ENCODE measurements at places on chromosomes 12 and 14.

GRCh38 chr12:12408265-12408690, 51.4 kb downstream of the BORCS5 start:
- no peak for DNase-seq

DNA sequence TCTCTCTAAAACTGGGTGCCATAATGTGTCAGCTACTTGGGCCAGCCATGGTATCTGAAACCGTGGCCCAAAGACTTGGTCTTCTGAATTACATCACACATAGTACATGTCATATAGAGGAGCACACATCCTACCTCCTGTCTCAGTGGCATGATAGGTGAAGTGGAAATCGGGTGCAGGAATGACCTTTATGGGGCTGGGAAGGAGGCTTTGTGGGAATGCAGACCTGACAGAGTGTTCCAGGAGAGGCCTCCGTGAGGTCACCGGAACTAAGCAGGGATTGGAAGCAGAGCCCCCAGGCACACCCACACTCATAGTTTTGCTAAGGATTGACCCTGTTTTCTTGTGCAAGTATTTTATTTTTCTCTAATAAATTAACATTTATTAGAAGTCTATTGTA, 82.6 kb downstream of the NTF3 start:
- no peak for DNase-seq

GRCh38 chr14:75313294-75313693, 34.7 kb downstream of the FOS start:
- no peak for DNase-seq

DNA sequence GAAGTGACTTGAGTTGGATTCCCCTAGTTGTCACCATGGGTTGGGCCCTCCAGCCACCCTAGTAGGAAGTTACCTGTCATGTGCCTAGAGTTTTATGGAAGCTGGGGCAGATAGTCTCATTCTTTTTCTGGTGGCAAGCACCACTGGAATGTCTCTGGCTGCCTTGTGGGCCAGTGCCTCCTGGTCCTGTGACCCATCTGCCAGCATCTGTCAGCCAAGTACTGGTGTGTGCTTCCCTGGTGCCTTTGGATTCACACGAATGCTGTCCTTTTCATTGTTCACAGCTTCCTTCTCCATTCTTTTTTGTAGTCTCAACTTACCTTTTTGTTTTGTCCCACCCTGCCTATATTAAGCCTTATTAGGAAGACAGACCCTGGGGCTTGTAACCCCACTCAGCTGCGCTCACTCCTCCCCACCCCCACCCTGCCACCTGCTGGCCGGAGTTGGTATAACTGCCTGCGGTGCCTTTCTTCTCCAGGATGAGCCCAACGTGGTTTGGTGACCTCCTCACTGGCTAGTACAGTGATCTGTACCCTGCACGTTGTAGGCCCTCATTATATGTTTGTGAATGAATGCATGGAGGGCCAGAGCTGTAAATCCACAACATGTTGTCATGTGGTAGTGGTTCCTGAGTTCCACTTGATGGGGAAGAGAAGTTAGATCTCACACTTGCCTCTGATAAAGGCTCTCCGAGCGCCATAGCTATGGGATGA, 125.7 kb downstream of the TSPAN9 start:
- peak; percentile 71 for DNase-seq

DNA sequence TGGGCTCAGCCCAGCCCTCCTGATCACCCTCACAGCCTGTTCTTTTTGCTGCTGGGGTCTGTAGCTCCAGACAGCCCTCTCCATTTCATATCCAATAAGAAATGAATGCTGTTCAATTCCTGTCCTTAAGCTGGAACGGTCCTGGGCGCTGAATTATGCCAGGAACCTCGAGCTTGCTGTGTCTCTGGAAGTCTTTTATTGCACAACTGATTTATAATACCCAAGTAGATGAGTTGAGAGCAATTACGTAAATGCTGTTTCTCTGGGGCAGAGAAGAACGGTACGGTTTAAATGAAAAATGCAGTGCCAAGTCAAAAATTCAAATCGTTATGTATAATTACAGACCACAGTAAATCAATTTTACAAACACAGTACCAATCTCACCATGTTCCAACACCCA, 161.0 kb downstream of the SAMD4A start:
- no peak for DNase-seq

- peak; percentile 20 for DNase-seq
Measured at GRCh38 chr12:123634142-123634561, 523 bp downstream of the GTF2H3 start.

GRCh38 chr12:112967858-112968257, 10.5 kb upstream of the OAS2 start:
- no peak for DNase-seq

DNA sequence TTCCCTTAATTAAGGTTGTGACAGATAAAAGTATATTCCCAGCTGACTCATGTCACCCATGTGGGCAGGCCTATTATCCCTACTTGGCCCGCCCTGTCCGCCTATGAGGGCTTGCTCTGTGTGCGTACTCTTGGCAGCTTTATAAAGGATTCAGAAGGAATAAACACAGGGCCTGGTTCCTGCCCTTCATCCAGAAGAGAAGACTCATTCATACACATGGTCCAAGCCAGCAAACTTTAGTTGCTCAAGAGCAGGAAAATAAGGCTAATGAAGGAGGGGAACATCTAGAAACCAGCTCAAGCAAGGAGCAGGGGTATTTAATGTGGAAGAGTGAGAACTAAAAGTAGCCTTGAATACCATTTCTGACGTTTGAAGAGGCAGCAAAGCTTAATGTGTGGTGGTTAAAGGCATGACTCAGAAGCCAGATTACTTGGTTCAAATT, 141.9 kb downstream of the CRADD start:
- DNase-seq: no peak

DNA sequence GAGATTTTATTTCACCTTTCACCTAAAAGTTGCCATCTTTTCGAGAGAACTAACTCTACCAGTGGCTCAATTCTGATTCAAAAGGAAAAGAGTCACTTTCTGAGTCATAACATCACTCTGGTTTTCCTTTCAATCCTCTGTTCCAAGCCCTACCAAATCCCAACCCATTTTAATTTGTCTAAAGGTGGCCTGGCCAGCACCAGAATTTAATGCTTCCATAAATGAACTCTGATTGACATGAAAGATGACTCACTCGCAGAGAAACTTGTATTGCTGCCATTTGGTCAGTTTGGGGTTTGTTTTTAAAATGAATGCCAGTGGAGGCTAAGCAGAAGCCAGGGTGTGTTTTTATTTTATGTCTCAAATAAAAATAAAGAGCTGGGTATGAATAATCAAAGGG, 117.4 kb upstream of the SOX5 start:
- no peak for DNase-seq

DNA sequence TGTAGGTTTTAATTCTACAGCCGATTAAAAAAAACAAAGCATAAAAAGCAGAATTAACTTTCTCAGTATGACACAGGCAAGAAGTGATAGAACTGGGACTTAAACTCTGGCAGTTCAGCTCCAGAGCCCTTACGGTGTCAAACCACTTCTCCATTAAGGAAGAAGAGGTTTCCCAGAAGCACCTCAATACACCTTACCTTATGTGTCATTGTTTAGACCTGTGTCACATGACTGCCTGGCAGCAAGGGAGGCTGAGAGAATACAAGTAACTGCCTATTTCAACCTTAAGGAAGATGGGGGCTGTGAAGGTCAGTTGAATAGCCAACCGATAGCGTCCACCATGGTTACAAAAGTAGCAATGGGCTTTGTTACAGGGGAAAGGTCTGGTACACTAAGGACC, 54.6 kb upstream of the ARHGAP5 start:
- DNase-seq: no peak

- no peak for DNase-seq
Measured at GRCh38 chr12:108400056-108400455, 60.9 kb upstream of the CMKLR1 start.
